Activated T-cell treated with anti-CD3 and anti-CD28 coated beads for 4 hours (primary cell): ENCODE measurements at places on chromosomes 7 and 10.

DNA sequence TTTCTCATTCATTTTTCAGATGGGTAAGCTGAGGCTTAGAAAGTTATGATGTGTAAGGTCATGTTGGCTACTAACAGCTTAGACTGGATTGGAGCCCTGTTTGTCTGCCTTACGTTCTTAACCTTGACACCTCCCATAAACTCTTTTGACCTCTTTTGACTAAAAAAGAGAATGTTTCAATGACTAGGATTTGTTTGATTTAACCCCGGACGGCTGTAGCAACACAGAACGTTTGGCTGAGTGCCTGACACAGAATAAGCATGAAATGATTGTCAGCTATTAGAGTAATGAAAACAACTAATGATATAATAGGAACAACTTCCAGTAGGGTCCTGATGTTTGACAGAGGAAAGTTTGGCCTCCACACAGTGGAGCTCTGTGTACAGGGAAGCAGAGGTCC lies 83.3 kb upstream of the PDZD8 start:
- no peak for DNase-seq

- no peak for DNase-seq
Measured at GRCh38 chr10:62443866-62444265, 69.7 kb downstream of the ZNF365 start.

- no peak for DNase-seq
Measured at GRCh38 chr10:620971-621370, 68.5 kb downstream of the DIP2C start.

- no peak for DNase-seq
Measured at GRCh38 chr7:94654783-94655125, 1.2 kb downstream of the SGCE start.

DNA sequence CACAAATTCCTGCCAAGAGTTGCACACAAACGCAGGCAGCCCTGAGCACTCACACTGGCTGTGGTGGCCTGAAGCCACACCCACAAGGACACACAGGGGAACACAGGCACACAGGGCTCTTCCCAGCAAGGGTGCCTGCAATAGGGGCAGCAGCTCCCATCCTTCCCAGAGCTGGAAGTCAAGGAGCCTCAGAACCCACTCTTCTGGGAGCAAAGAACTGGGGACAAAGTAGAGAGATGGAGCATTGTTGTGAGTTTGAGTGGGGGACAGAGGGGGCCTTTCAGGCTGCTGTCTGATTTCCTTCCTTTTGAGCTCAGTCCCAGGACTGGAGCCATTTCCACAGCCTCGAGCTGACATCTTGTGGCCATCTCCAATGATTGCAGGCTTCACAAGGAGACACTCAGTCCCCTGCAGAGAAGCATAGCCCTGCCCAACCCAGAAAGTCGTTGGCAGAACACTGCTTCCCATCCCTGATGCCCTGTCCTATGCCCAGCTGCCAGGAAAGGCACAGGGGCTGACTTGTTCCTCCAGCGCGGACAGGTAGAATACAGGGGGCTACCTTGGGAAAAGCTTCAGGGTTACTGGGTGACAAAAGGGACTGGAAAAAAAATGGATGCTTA lies 34.4 kb upstream of the SLF2 start:
- no peak for DNase-seq

DNA sequence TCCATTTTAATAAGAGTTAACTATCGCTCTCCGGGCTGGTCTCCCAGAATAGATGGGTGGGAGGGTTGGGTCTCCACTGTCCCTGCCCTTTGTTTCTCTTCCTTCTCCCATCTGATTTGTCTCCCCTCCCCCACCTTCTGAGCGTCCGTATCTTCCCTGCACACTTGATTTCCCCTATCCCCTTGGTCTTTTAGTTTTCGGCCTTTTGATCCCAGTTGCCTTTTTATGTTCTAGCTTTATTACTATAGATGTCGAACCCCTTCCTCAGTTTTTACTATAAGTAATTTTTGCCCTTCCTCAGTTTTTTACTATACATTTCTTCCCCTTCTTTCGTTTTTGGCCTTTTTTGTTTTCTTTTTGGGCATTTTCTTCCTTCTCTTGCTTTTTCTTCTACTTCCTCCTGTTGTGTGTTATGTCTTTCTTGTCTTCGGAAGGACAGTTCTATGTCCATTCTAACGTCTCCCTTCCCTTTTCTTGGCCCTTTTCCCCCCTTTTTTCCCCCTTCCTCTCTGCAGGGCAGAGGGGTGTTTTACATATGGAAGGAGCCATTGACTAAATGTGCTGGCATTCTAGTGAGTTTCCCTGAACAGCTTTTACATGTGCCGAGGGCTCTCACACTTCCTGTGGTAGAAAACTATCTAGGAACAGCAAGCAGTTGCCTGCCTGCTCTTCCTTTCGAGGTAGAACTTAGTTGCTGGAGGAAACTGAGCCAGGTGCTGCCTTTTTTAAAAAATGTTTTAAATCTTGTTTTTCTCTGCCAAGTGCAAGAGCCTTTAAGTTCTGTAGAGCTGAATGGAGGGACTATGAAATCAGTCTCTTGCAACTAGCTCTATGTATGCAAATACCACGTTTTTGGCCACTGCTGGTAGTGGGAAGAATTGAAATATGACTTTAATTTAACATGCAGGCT lies 2.8 kb downstream of the TET1 start:
- no peak for DNase-seq

- DNase-seq: no peak
Measured at GRCh38 chr7:47611045-47611511, 29.2 kb upstream of the TNS3 start.
